ENCODE measurements at places on chromosomes 2 and 18.

DNA sequence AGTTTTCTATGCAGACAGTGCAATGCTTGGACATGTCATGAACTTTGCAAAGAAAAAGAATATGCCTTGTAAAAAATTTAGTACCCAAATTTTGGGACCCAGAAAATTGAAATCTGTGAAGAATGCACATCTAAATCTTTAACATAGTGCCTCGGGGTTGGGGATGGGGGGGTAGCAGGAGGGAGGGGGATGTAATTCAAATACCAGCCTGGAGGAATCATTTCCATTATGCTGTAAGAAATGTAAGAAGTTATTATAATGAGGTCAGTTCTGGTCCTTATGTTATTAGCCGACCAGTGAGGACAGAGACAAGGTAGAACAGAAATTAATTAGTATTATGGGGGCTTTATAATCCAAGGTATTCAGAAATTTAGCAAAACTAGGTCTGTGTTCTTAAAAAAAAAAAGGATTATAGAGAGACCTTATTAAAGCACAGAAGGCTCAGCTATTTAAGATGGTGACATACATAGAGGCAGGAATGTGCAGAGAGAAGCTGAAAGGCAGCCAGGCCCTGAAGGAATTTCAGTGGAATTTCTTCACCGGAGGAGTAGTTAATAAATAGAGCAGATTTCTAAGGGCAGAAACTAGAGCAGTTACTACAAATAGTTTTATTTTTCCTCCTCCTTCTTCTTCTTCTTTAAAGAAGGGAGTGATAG lies 89.0 kb upstream of the RBMS1 start:
- peak; percentile 83 for DNase-seq

GRCh38 chr2:20514596-20515269 lies 67.9 kb downstream of the RHOB start:
- peak; percentile 98 for DNase-seq

- DNase-seq = no peak
Observed at GRCh38 chr18:7545734-7546133, 21.4 kb upstream of the PTPRM start.

DNA sequence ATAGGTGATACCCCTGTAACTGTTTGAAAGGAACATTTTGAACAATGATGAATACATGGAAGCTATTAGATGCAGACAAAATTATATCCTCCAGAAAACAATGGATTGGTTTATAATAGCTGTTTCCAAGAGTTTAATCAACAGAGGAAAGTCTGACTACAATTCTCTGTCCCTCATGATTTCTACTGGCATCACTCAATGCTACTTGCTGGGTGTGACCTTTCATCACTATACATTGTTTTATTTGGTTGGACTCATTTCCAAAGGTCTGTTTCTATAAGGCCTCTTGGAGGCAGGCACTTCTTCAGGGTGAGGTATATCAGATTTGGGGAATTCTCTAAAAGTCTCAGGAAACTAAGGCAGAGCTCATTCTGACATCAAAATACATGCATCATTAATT lies 636.1 kb upstream of the SLC8A1 start:
- no peak for DNase-seq

DNA sequence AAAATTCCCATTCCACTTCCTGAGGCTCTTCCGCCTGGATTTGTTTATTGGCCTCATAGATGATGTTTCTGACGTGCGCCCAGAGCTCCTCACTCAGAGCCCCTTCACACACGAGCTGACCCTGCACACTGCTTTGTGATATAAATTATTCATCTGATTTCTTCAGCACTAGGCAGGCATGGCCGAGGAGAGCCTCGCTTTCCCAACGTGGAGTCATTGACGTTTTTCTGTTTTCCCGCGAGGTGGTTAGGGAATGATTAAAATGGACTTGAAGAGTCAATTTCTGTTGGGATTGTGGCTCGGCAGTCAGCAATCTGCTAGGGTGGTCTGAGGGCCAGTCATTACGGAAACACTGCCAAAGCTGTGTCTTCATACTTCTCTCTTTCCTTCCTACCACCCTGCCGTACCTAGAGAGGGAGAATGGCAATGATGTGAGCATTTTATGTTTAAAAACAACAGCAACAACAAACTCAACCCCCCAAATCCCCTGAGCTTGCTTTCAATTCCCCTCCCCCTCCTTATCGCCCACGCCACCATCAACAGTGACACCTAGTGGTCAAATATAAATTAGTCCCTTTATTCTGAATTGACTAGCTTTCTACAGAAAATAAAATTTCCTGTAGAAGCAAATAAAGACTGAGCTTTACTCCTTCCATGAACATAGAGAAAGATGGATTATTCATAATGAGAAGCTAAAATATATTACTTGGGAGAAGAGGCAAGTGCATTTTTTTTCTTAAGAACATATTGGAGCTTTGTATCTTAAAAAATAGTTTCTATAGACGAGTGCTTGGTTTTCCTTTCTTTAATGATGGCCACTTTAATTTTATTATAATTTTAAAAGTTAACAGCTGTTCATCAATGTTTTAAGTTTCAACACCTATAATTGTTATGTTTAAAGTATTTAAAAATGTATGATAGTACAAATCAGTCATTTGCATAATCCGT lies 285.1 kb downstream of the MTX2 start:
- DNase-seq = peak; percentile 77

All from astrocyte of the spinal cord (primary cell).